ENCODE measurements at places on chromosomes 12 and 14.

- DNase-seq: no peak
These were observed 246.4 kb downstream of the TMEM132C start for GRCh38 chr12:128513331-128513730.

DNA sequence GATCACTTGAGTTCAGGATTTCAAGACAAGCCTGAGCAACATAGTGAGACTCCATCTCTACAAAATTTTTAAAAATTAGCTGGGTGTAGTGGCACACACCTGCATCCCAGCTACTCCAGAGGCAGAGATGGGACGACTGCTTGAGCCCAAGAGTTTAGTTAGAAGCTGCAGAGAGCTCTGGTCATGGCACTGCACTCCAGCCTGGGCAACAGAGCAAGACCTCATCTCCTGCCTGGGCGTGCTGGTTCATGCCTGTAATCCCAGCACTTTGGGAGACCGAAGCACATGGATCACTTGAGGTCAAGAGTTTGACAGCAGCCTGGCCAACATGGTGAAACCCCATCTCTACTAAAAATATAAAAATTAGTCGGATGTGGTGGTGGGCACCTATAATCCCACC lies 20.2 kb downstream of the CLIP1 start:
- no peak for DNase-seq

DNA sequence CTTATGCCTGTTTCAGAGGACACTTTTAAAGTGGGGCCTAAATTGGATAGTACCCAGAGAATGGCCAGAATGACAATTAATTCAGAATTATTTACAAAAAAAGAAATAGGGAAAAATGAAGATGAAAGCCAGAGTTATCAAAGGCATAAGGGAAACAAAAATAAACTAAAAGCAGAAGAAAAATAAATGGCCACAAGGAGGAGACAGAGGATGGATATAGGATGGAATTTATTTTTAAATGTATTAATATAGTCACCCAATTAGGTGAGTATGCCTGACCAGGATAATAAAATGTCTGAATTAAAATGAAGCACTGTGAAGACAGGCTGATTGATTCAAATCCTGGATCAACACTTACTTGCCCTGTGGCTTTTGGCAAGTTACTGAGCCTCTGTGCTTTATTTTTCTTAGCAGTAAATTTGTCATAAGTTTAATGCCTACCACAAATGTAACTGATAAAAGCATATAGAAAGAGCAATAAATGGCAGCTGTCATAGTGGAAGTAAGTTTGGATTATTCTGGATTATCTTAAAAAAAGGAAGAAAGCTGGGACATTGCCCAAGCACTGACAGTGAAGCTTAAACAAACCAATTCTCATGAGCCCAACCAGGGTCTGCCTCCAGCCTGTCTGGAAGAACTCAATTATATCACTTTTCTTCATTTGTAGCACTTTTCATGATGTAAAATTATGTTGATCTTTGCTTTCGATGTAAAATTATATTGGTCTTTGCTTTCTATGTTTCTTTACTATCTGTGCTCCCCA lies 3.5 kb downstream of the CLEC9A start:
- no peak for DNase-seq

DNA sequence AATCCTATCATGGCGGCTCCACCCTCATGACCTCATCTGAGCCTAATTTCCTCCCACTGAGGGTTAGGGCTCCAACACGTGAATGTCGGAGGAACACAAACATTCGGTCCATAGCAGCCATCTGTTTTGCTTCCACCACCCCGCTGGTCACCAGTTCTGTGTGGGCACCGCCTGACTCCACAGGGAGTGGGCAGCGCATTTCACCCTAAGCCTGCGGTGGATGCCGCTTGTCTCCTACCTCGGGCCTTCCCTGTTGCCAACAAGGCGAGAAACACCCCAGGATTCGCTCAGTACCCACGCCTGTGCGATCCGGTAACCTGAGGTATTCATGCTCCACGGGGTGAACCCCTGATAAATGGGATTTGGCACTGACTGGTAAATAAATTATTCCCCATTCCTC lies 95.2 kb upstream of the PPP2R5C start:
- no peak for DNase-seq

DNA sequence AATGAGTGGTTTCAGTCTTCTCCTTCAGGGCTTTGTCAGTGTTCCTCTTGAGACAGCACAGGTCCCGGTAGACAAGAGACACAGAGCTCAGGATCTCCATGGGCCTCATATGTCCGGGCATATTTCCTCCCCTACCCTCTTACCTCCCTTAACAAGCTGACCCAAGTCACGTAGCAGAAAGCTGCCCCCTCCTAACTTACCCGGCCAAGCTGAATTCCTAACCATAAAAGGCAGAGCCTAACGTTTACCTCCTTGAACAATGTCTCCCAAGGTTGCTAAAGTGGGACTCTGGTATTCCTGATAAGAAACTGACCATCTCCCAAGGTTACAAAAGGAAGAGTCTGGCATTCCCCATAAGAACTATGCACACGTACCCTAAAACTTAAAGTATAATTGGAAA lies 182.2 kb upstream of the USP15 start:
- no peak for DNase-seq

- no peak for DNase-seq
These were observed 334.7 kb downstream of the DPF3 start for GRCh38 chr14:72559202-72559601.

DNA sequence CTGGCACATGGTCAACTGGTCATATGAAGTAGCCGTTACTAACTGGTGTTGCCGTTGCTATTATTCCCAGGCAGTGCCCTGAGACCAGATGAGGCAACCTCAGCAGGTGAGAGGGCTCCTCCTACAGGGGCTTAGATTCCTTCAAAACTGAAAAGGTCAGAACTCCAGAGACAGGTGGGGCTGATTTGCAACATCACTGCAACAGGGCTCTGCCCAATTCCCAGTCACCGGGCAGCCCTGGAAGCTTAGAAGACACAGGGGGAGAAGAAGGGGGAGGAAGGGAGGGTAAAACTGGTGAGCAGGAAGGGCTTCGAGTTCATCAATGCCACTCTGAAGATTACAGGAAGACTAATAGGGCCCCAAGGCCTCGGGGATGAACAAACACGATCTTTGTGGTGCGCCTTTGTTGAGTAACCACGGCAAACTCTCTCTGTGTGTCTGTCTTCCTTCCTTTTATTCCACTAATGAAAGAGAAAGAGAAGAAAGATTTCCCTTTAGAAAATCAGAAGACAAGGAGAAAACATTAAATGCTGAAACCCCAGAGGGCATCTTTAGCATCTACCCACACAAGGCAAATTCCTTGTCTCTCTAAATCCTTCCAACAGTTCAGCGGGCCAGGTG lies 749.1 kb upstream of the TBX3 start:
- DNase-seq: no peak

GRCh38 chr14:105075379-105076295 lies 10.4 kb upstream of the GPR132 start:
- no peak for DNase-seq

GRCh38 chr14:31410048-31410650 lies 10.2 kb downstream of the HEATR5A start:
- no peak for DNase-seq

DNA sequence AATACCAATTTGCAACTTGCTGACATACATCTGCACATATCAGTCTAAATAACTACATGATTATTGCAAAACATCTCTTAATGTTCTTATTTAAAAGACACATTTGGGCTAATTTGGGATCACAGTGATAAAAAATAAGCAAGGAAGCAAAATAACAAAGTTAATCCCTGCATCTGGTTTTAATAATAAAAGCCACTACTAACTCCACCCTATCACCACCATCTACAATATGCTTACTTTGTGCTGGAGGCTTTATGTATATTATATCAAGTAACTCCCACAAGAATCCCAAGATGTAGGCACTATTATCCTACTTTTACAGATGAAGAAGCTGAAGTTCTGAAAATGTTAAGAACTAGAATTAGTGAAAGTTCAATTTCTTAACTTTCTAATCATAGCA lies 45.7 kb downstream of the TAOK3 start:
- no peak for DNase-seq

DNA sequence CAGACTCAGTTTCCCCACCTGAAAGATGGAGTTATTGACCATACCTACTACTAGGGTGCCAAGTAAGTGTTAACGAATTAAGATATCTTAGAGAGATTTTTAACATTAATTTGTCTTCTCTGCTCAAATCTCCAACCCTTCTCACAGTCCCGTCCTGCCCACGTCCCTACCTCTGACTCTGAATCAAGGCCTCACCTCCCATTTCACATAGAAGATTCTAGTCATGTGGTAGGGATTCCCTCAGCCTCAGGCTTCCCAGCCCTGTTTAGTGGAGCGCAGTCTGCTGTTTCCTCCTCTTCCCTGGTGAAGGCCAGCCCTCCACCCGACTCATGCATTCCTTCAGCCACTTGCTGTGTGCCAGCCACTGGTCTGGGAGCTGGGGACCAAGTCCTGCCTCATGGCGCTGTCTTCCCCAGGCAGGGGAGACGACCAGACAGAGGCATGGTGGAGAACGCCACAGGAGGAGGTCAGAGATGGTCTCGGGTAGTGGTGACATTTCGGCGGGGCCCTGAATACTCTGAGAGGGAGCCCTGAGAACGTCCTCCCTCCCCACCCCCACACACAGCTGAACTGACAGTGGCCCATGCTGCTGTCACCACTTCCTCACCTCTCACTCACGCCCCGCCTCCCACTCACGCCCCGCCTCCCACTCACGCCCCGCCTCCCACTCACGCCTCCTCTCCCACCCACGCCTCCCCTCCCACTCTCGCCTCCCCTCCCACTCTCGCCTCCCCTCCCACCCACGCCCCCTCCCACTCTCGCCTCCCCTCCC lies 38.8 kb downstream of the TMEM63C start:
- no peak for DNase-seq

GRCh38 chr12:120761519-120761934 lies 35.9 kb downstream of the ACADS start:
- DNase-seq: no peak

GRCh38 chr12:117966511-117966910 lies 2.3 kb downstream of the KSR2 start:
- no peak for DNase-seq

- no peak for DNase-seq
These were observed 54.7 kb downstream of the CPM start for GRCh38 chr12:68878283-68878682.

DNA sequence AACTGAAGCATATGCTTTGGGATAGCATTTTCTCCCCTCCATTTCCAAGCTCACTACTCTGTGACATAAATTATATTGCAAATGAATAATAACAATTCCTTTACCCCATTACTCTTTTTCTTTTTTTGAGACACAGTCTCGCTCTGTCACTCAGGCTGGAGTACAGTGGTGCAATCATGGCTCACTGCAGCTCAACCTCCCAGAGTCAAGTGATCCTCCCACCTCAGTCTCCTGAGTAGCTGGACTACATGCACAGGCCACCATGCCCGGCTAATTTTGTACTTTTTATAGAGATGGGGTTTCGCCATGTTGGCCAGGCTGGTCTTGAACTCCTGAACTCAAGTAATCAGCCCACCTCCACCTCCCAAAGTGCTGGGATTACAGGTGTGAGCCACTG lies 49.2 kb upstream of the GTF2A1 start:
- no peak for DNase-seq

GRCh38 chr14:61109288-61109687 lies 128.2 kb downstream of the SLC38A6 start:
- no peak for DNase-seq

GRCh38 chr12:22477166-22477893 lies 67.0 kb downstream of the C2CD5 start:
- no peak for DNase-seq

DNA sequence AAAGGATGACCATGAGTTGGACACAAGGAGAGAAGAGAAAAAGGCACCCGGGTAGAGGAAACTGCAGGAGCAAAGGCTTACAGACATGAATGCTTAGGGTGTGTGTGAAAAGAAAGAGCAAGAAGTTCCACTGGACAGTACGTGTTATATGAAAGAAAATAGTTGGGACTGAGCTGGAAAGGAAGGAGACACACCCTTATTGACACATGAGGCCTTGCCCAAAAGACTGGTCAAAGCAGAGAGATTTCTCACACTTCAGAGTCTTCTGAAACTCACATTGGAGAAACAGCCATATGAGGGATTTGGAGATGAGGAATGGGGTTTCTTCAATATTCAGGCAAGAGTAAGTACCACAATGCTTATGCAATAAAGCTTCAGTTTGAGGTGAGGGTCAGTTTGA lies 56.0 kb downstream of the TTC9 start:
- no peak for DNase-seq

GRCh38 chr14:50860478-50861086 lies 11.3 kb upstream of the ABHD12B start:
- DNase-seq: peak; percentile 73

DNA sequence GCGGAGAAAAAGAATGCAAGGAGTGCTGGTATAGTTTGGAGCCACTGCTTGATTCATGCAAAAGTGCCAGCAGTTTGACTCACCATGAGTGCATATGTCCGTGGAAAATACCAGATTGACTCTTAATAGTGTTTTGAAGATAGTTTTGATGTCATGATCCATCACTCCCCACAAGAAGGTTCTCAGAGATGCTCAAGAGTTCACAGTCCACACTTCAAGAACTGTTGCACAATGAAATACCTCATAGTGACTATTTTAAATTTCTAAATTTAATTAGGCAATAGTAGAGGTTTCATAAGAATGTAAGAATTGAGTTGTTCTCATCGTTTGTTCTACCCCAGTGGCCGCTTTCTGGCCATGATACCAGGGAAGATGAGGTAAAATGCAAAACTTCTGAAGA lies 286.6 kb upstream of the RGS6 start:
- no peak for DNase-seq

GRCh38 chr12:58896278-58896677 lies 24.0 kb downstream of the LRIG3 start:
- no peak for DNase-seq

DNA sequence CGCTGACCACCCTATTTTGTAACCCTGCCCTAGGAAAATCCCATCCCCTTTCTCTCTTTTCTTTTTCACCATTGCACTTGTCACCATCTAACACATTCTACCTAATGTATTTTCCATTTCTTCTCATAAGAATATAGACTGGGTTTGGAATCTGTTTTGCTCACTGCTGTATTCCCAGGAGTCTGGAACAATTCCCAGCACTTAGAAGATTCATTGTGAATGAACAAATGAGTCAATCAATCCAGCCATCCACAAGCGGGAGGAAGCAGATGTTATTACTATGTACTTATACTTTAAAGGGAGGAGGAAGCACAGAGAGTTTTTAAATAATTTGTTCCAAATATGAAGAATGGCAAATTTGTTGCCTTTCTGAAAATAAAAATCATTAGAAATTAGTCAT lies 142.1 kb downstream of the KIF21A start:
- DNase-seq: no peak

GRCh38 chr12:124240493-124240892 lies 54.4 kb upstream of the RFLNA start:
- no peak for DNase-seq

- DNase-seq: no peak
These were observed 40.5 kb downstream of the ESR2 start for GRCh38 chr14:64253672-64254071.

Measured in T-helper 2 cell treated with Interferon-gamma antibody and Interleukin-4, amounts not matched to agents 5 μg/mL and 100 μg/mL, for 36 hours (primary cell).